Stimulated activated CD4-positive, alpha-beta T cell treated with anti-CD3 and anti-CD28 coated beads, Interleukin-2, amount 100 ng/mL, for 24 hours (primary cell): ENCODE measurements at places on chromosomes 16 and 17.

DNA sequence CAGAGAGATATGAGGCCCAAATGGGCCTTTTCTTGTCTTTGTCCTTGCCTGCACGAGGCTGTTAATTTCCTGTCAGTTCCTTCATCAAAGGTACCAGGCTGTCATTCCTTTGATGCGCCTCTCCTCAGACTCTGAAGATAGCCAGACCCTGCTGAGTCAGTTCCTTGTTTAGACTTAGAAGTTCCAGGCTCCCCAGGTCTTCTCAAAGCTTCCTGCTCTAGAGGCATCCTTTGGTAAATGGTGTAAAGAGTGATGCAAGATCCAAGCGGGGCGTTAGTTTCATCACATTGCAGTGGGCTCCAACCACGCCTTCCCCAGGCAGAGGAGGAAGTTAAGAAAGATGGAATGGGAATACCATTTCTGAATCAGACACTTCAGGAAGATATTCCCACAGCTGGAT, 4.0 kb upstream of the CDH11 start:
- no peak for DNase-seq

DNA sequence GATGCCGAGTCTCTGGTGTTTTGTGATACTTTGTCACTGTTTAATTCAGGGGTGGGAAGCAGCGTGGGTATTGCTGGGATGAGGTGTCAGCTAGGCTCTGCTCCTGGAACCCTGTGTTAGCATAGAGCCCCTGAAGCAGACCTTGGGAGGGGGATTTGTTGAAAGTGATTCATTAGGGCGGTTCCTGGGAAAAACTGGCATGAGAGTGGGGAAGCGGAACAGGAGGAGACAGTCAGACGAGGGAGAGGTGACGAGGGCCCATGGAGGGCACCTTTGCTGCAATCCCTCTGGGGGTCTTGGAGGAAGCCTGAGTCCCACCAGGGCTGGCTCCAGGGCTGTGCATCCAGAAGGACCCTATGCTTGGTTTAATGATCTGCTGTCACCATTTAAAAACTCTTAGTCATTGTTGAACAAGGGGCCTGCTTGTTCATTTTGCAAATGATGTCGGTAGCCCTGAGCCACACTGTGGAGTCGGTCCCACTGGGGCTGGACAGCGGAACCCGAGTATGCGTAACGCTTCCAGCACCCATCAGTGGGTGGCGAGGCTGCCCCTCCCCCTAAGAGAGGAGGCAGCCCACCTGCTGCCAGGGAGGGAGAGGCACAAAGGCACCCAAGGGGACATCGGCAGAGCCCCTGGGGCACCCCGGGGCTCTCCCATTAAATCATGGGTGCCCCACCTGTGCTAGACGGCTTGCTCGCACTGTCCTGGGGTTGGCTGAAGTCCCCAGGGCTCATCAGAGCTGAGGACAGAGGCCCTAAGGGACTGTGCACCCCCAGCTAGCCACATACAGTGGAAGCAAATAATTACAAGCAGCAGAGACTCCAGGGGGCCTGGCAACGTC, 35.4 kb downstream of the WFDC1 start:
- no peak for DNase-seq

GRCh38 chr17:73575470-73576221, 68.6 kb downstream of the SDK2 start:
- no peak for DNase-seq

DNA sequence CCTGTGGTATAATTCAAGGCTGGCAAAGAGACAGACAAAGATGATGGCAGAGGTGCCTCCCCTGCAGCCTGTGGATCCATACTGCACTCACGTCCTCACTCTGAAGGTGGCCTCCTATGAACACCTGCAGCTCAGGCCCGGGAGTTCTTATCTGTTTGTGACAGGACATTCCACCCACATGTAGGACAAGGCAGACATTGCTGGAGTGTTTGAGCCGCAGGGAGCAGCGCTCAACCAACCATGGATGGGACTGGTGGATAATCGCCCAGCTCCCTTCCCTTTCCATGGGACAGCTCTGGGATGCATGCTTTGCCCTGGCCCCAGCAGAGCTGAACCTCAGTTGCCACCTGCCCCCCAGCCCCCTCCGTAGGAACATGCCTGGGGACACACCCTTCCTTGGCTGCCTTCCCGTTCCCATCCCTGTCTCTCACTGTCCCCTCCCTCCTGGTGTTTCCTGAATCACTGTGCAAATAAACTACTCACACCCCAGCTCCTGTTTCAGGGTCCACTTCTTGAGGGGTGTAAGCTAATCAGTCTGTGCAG, 22.2 kb downstream of the ITPRIPL2 start:
- no peak for DNase-seq

GRCh38 chr17:50034498-50035364, 21.2 kb upstream of the ITGA3 start:
- no peak for DNase-seq

DNA sequence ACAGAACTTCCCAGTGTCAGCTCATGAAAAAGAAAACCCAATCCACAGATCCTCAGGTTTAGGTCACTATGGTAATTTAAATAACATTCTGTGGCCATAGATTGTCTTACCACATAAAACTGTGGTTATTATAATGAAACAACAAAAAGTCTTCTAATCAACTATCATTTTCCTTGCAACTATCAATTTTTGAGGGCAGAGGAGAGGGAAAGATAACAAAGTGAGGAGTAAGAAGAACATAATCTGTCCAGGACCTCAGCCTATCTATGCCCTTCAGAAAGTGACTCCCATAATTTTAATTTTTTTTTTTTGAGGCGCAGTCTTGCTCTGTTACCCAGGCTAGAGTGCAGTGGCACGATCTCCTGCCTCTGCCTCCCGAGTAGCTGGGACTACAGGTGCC, 4.0 kb upstream of the GGNBP2 start:
- no peak for DNase-seq

DNA sequence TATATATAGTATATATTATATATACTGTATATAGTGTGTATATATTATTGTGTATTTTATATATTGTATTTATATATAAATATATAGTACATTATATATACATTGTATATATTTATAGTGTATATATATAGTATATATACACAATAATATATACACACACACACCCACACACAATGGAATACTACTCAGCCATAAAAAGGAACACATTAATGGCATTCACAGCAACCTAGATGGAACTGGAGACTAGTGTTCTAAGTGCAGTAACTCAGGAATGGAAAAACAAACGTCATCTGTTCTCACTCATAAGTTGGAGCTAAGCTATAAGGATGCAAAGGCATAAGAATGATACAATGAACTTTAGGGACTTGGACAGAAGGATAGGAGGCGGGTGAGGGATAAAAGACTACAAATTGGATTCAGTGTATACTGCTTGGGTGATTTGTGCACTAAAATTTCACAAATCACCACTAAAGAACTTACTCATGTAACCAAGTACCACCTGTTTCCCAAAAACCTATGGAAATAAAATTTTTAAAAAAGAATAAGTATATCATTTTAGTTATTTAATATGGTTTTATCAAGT, 201.9 kb upstream of the CDH11 start:
- no peak for DNase-seq

- DNase-seq: no peak
These were observed 1595.0 kb upstream of the GOT2 start for GRCh38 chr16:60329108-60329507.

DNA sequence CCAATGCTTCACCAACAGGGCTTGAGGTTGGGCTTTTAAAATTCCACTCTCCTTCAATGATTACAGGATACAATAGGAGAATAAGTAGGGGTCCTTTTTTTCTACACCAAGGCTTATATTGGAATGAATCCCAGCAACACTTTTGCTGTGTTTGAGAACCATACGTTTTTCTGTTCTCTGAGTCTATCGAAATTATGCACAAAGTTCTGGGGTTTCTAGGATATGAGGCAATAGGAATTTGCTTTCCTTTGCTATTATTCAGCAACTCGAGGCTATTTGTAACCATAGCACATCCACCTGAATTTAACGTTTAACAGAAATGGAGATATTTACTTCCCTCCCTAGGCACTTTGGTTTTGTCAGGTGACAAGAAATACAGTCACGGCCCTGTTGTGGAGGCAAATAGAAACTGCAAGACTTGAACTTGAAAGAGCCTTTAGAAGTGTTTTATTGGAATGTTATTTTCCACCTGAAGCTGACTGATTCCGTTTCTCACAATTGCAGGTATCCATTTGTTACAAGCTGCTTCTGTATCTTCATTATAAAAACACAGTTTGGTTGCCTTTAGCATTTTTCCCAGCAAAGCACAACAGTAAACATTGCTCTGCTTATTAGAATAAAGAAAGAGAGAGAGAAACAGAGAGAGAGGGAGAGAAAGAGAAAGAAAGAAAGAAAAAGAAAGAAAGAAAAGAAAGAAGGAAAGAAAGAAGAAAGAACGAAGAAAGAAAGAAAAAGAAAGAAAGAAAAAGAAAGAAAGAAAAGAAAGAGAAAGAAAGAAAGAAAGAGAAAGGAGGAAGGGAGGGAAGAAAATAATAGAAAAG, 109.6 kb downstream of the HS3ST3A1 start:
- DNase-seq: no peak

GRCh38 chr16:7335991-7336634, 3.5 kb downstream of the RBFOX1 start:
- no peak for DNase-seq

DNA sequence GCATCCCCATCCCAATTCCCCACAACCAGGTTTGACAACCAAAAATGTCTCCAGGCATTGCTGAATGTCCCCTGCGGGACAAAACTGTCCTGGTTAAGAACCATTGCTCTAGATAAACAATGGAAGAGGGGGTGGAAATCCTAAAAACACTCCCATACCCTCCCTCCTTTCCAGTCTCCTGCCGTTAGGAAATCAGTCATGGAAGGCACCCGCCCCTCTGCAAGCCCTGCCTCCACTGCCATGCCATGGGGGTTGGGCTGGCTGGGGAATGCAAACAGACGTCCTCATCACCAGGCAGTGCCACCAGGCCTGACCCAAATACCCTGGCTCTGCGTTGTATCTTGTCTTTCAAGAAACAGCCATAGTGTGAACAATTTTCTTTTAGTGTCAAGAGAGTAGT, 57.5 kb downstream of the CYTH1 start:
- DNase-seq: no peak

- no peak for DNase-seq
These were observed 15.8 kb upstream of the CLEC18A start for GRCh38 chr16:69935278-69935711.

GRCh38 chr16:73616166-73616753, 568.3 kb upstream of the ZFHX3 start:
- DNase-seq: no peak

- DNase-seq: no peak
These were observed 442.2 kb downstream of the MAF start for GRCh38 chr16:79158337-79158736.

GRCh38 chr17:44424828-44425461, 35.5 kb upstream of the ITGA2B start:
- no peak for DNase-seq

GRCh38 chr16:82337355-82337754, 167.3 kb upstream of the MPHOSPH6 start:
- no peak for DNase-seq

- no peak for DNase-seq
These were observed 202.2 kb upstream of the CHMP6 start for GRCh38 chr17:80789356-80789902.

DNA sequence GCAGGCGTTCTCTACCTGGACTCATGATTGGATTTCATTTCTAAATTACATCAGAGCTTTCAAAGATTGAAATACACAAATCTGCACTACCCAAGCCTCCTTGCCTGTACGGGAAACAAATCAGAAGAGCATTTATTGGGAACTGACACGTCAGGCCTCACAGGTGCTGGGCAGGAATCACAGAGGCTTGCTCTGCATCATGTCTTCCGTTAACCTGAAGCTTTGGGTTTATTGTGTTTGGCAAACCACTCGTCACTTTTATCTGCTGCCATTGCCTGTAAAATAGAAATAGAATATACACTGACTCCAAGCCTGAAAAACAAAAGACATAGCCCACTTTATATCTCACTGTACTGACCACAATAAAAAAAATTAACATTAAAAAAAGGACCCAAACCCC, 7.9 kb upstream of the GEMIN4 start:
- no peak for DNase-seq

DNA sequence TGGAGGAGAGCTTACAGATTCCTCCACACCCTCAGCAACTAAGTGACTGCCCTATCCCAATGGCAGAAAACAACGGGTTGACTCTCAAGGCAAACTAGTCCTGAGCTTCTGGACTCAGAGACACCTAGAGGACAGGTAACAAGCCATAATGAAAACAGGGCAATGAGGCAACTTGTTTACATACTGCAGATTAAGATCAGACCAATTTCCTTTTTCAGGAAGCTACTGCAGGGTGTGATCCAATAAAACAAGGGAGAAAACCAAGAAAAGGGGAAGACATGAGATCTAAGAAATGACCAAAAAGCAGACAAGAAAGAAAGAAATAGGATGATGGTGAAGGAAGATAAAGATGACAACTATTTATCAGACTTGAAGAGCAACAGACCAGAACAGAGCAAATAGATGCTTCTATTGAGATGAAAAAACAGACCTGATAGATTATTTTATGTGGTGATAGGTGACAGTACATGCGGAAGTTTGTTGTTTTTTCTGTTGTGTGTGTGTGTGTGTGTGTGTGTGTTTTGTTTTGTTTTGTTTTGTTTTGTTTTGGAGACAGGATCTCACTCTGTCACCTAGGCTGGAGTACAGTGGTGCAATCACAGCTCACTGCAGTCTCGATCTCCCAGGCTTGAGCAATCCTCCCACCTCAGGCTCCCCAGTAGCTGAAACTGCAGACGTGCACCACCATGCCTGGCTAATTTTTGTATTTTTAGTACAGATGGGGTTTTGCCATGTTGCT, 120.7 kb downstream of the GAS7 start:
- DNase-seq: no peak

GRCh38 chr17:57146273-57146672, 61.2 kb downstream of the AKAP1 start:
- no peak for DNase-seq

DNA sequence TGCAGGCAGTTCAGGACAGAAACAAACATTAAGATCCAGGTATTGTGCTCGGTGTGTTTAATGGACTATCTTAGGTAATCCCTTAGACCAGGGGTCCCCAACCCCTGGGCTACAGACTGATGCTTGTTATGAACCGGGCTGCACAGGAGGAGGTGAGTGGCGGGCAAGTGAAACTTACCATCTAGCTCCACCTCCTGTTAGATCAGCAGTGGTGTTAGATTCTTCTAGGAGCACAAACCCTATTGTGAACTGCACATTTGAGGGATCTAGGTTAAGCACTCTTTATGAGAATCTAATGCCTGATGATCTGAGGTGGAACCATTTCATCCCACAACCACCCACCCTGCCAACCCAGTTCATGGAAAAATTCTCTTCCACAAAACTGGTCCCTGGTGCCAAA, 37.8 kb upstream of the ASIC2 start:
- no peak for DNase-seq

- no peak for DNase-seq
These were observed 20.0 kb downstream of the ACSF3 start for GRCh38 chr16:89113661-89114060.
